ENCODE measurements at places on chromosomes 4 and X. TPM values are rescaled to one million over a fixed set of nuclear protein-coding genes. Genes with fewer than 3 reads are reported as not detected.
A peak's percentile ranks its signal among the peaks of the same experiment; 100 is the strongest.

Gene PLXNB3
- total RNA-seq, result not detected

Gene NUP62CL
- total RNA-seq, result not detected

Gene HELQ
- 12.7 TPM for total RNA-seq

Gene TEX13D
- not detected for total RNA-seq

Gene PUDP
- total RNA-seq, result 7.3 TPM

Gene AFM
- total RNA-seq, result not detected

Gene ZNF41
- total RNA-seq, result 3.4 TPM

Gene MAGED4
- 25.8 TPM for total RNA-seq

Gene NAA11
- not detected for total RNA-seq

Gene PALLD
- 0.51 TPM for total RNA-seq

Gene APLN
- total RNA-seq, result not detected

Gene ERVMER34-1
- total RNA-seq, result not detected

Gene SUPT20HL1
- not detected for total RNA-seq

Gene FAM3A
- 47.8 TPM for total RNA-seq

Gene TXK
- not detected for total RNA-seq

- DNase-seq, result peak; percentile 85
Measured at GRCh38 chr4:44927399-44928380, 201.3 kb upstream of the GNPDA2 start.

- no peak for DNase-seq
Measured at GRCh38 chr4:95949136-95949765, 109.4 kb downstream of the PDHA2 start.

- DNase-seq, result peak; percentile 24
Measured at GRCh38 chrX:21728276-21728968, 29.5 kb downstream of the SMPX start.

GRCh38 chr4:144590020-144590419, 55.9 kb upstream of the HHIP start:
- no peak for DNase-seq

- no peak for DNase-seq
Measured at GRCh38 chr4:36220776-36221175, 23.5 kb downstream of the ARAP2 start.

DNA sequence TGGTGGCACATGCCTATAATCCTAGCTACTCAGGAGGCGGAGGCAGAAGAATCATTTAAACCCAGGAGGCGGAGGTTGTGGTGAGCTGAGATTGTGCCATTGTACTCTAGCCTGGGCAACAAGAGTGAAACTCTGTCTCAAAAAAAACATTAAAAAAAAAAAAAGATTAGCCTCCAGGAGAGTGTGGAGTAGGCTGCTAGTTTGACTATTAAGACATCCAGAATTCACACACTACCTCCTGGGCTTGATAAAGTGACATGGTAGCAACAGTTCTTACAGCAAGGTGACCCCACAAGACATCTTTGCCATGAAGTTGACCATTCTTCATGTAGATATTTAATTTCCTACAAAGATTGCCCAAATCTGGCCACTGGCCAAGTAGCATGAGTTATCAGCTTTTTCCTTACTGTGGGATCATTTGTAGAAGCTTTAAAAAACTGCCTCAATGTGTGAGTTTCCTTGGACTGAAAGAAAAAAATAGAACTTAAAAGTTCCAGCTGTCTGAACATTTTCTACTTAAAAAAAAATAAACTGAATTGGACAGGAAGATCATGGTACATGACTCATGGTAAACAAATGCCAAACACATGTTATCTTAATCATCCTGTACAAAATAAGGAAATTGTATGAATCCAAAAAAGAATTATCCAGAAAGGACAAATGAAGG, 35.3 kb upstream of the SPRY1 start:
- no peak for DNase-seq

DNA sequence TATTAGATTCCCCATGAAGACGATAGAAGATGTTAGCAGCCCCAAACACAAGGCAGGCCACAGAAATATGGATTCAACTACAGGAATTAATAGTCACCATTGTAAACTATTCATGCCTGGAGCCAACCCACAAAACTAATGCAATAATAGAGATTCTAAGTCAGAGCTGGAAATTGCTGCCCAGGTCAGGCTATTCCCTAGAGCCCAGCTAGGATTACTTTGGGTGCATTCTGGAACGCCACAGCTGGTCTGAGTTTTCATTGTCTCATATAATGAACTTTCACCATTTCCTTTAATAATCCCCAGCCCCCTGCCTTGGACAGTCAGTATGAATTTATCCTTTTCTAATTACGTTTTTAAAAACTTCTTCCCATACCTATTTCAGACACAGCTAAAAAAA, 252.6 kb downstream of the PAPSS1 start:
- no peak for DNase-seq

GRCh38 chrX:23736030-23736429, 7.0 kb downstream of the ACOT9 start:
- no peak for DNase-seq

DNA sequence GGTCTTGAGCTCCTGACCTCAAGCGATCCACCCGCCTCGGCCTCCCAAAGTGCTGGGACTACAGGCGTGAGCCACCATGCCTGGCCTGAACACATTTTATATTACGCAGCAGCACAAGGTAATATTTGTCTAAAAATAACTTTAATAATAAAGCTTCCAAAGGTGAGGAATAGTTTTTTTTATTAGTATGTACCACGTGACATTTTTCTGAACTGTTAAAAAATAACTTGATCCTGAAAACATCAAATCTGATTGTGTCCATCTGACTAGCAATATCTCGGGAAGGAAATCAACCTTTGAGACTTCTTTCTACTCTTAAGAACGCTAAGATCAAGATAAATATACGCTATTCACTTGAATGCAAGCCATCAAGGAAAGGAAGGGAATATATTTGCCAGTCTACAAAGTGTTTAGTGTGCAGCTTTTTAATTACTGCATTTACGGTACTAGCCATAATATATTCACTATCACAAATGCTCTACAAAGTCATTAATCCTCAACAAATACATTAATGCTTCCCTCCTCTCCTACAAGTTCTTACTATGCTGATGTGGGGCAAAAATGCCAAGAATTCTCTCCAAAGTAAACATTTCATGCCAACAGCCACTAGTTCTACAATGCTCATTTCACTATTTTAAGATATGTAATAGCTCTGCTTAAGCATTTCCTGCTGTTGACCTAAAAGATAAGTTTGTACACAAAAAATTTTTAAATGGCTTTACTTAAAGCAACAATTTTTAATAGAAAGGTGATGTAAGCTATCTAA, 143.6 kb downstream of the APBB2 start:
- DNase-seq, result no peak

- no peak for DNase-seq
Measured at GRCh38 chr4:7418131-7418943, 16.4 kb downstream of the PSAPL1 start.

GRCh38 chrX:115378471-115378870, 89.0 kb downstream of the LUZP4 start:
- no peak for DNase-seq

DNA sequence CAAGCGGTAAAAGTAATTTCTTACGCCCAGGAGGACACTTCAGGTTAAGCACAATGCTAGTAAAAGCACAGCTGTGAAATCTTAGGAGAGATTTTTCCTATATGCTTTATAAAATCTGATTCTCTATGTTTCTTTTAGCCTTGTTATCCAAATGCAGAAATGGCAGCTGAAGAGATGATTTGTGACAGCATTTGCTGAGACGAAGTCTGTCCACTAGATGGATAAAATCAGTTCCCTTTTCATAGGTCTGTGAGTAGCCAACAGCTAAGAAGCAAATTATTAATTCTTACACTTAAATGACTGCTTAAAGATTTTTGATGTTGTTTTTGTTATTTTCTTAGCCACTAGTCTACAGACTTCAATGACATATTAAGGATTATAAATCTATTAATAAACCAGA, 5.3 kb downstream of the GPM6A start:
- peak; percentile 76 for DNase-seq

DNA sequence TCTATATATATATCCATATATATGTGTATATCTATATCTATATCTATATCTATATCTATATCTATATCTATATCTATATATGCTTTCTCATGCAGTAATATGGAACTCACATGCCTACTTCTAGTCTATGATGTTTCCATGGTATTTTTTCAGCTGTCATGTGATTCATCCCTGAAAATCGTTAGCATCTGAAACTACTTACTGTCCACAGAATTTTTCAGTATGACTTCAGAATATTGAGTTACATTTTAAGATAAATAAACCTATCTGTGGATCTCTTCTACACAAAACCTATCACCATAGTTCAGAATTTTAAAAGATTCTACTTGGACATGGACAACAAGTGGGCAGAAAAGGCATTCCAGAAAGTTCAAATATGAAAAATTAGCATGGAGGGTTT, 855.1 kb upstream of the INTU start:
- DNase-seq, result no peak

DNA sequence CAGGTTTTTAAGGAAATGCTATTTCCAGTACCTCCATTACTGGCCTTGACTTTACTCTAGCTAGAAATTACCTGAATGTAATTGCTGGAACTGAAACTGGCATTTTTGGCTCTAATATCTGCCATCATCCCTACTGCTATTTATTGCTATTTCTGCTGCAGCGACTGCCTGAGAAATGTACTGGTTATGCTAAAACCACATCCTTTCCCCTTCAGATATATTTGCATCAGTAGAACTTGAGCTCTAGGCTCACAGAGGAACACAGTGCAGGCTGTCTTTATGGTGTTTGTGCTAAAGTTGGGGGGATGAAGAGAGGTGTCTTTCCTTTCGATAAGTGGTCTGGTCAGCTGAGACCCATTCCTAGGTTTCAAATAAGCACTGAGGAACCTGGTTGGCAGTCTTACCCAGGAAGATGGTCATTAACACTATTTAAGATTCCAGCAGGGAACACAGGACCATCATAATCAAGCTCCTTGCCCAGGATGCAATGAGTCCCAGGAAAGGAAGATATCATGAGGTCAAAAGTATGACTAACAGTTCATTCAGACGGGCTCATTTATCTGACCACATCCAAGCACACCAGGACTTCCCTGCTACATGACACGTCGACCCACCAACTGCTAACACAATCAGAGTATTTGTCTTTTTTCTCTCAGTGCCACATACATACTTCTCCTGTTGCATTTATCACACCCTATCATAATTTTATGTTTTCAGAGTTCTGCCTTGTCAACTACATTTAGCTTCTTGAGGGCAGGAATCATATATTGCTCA, 137.4 kb downstream of the GABRA3 start:
- no peak for DNase-seq

GRCh38 chr4:37802068-37802666, 24.3 kb upstream of the PGM2 start:
- peak; percentile 83 for DNase-seq

GRCh38 chr4:11475871-11476270, 47.2 kb upstream of the HS3ST1 start:
- DNase-seq, result no peak

- DNase-seq, result no peak
Measured at GRCh38 chrX:19630776-19631707, 115.7 kb upstream of the MAP3K15 start.

DNA sequence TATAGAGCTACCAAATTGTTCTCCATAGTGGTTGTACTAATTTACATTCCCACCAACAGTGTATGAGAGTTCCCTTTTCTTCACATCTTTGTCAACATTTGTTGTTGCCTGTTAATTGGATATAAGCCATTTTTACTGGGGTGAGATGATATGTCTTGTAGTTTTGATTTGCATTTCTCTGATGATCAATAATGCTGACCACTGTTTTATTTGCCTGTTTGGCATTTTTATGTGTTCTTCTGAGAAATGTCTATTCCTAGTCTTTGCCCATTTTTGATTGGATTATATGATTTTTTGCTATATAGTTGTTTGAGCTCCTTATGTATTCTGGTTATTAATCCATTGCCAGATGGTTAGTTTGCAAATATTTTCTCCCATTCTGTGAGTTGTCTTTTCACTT, 44.3 kb downstream of the ACTRT1 start:
- DNase-seq, result no peak

- no peak for DNase-seq
Measured at GRCh38 chr4:164716901-164717300, 37.0 kb upstream of the SMIM31 start.

DNA sequence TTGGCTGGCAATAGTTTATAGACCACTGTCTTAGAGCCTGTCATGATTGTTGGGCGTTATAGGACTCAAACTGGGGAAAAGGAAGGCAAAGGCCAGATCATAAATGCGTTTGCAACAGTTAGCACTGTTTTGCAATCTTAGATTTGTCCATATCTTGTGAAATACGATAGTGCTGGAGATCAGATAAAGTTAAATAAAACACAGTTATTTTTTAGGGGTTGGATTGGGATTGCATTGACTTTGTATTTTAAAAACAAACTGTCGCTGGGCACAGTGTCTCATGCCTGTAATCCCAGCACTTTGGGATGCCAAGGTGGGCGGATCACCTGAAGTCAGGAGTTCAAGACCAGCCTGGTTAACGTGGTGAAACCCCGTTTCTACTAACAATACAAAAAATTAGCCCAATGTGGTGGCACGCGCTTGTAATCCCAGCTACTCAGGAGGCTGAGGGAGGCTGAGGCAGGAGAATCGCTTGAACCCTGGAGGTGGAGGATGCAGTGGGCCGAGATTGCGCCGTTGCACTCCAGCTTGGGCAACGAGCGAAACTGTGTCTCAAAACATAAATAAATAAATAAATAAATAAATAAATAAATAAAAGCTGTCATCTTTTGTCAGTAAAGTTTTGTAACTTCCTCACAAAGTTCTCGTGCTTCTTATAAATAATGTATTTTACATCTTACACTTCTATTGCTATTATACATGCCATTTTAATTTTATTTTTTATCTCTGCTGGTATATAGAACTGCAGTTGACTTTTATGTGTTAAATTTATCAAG, 117.2 kb downstream of the KDM6A start:
- DNase-seq, result no peak

DNA sequence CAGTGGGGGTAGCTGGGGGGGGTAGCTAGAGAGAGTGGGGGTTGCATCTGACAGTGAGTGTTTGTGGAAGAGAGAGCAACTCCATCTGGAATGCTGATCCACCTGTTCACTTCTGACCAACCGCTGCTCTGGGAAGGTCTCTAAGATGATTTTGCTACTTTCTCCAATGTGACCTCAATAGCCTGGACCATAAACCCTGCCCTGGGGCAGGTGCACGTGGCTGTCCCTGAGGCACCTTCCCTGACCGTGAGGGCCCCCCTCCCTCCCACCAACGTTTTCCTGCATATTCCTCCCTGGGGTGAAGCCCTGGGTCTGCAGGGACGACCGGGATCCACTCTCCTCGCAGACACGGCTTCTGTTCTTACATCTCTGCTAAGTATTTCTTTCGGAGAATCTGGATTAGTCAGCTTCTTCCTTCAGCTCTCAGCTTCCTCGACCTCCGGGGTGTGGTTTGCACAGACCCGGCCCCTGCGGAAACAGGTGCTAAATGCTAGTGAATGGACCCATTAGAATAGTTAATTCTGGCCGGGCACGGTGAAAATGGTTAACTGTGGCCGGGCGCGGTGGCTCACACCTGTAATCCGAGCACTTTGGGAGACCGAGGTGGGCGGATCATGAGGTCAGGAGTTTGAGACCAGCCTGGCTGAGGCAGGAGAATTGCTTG, 21.4 kb upstream of the PLCXD1 start:
- no peak for DNase-seq

DNA sequence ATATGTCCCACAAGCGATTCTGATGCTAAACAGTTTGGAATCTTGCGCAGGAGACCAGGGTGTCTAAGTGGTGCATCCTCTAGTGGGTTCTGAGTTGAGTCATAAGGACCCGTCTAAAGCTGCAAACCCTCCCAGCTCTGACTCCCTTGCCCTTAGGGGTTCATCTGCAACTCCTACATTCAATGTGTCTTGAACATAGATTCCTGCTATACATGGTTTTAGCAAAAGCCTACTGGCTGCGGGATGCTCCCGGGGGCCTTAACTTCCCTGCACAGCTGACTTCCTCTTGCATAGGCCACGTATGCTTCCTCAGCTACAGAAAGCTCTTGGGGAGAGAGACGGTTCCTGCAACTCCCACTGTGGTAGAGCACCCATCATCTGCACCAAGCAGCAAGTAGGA, 236.7 kb downstream of the EVC2 start:
- DNase-seq, result no peak

All from G401 (cell line).